ENCODE measurements at places on chromosomes 2 and 18.

GRCh38 chr2:57376985-57377384 is 669.6 kb upstream of the VRK2 start:
- no peaks in the 10 kb centered on the region for H3K36me3 ChIP-seq
- DNase-seq: no peak

DNA sequence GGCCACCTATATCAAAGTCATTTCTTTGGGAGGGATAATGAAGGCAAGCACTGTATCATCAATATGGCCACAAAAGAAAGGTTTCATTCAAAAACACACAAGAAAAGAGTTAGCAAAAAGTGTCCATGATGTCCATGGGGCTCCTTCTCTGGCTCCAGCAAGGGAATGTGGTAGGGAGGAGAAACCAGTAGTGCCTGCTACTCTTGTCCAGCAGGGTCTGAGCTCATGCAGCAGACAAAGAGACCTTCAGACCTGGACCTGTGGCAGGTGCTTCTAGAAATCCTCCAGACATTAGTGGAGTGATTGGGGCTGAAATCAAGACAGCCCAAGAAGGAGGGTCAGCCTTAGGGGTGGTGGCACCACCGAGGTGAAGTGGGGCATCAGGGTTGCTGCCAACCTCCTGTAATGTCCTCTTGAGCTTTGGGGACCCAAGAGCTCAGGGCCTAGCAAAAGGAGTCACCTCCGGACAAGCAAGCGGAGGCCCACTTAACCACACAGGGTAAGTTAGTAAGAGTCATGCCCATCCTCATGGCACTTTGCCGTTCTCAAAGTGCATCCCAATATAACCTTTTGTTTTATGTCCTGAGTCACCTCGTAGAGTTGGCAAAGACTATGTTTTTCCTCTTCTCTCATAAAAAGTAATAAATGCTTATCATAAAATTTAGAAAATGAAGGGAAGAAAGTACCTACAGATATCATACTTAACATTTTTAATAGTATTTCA is 112.6 kb upstream of the YPEL5 start:
- DNase-seq: no peak
- H3K36me3 ChIP-seq: no peaks in the 10 kb centered on the region
- no peaks in the 10 kb centered on the region for H3K27me3 ChIP-seq
- H3K4me1 ChIP-seq: no peaks in the 10 kb centered on the region

DNA sequence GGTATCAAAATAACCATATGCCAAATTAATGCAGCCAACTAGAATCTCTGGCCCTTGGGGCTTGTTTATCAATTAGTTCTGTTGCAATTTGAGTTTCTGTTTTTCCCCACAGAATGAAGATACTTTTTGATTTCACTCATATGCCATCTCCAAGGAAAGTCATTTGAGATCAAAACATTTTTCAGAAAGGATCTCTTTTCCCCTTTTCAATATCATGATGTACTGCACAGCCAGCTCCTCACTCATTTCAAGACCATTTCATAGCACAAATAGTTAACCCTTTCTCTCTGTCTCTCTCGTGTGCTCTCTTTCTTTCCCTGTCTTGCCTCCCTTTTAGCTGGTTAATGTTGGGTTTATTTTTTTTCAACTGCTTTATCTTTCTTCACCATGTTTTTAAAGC is 387.3 kb downstream of the STK39 start:
- no peaks in the 10 kb centered on the region for H3K36me3 ChIP-seq
- H3K4me1 ChIP-seq: peaks cover 6% of the 10 kb centered on the region
- no peak overlapping the region for H3K27ac ChIP-seq
- no peaks in the 10 kb centered on the region for H3K27me3 ChIP-seq
- no peak for DNase-seq

GRCh38 chr2:26541401-26542193 is 63.7 kb upstream of the OTOF start:
- no peak overlapping the region for H3K4me3 ChIP-seq
- no peaks in the 10 kb centered on the region for H3K36me3 ChIP-seq
- no peaks in the 10 kb centered on the region for H3K27me3 ChIP-seq
- peak; percentile 6 for DNase-seq

DNA sequence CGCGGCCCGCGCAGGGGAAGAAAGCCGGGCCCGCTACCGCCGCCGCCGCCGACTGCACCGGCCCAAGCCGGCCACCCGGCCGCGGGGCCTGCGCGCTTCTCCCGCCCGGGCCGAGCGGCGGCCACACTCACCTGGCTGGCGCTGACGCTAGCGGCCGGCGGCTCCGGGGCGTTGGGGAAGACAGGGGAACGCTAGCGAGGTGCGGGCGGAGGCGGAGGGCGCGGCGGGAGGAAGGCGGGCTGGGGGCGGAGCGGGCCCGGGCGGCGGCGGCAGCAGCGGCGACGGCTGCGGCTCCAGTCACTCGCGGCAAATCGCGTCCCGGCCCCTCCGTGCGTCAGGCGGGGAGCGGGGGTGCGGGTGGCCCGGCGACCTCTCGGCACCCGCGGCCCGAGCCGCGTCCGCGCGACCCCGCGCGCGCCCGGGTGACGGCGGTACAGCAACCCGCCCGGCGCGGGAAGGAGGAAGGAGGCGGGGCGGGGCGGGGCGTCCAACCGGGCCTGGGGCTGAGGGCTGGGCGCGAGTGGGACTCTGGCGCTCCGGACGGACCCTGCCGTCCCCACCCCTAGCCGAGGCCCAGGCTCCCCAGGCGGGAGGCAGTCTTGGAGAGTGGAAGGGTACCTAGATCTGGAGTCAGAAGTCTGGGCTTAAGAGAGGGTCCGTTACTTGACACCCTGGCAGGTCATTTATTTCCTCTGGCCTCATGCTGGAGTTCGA is at the start of gene SESTD1:
Gene SESTD1, minus strand, starts transcription at position 465 of the 714 bp plus-strand sequence. CDS start 72,991 bp downstream, outside the sequence.
- no peaks in the 10 kb centered on the region for H3K4me1 ChIP-seq
- DNase-seq: peak; percentile 85
- H3K4me3 ChIP-seq: peak within 1 kb of the TSS; percentile 81
- no peaks in the 10 kb centered on the region for H3K36me3 ChIP-seq

GRCh38 chr2:27489118-27489497 is 435 bp downstream of the IFT172 start:
- peak overlapping the region; percentile 79 for H3K27ac ChIP-seq
- no peak for DNase-seq
- no peaks in the 10 kb centered on the region for H3K36me3 ChIP-seq
- no peaks in the 10 kb centered on the region for H3K27me3 ChIP-seq
- peak overlapping the region; percentile 71 for H3K4me3 ChIP-seq
- no peaks in the 10 kb centered on the region for H3K4me1 ChIP-seq

DNA sequence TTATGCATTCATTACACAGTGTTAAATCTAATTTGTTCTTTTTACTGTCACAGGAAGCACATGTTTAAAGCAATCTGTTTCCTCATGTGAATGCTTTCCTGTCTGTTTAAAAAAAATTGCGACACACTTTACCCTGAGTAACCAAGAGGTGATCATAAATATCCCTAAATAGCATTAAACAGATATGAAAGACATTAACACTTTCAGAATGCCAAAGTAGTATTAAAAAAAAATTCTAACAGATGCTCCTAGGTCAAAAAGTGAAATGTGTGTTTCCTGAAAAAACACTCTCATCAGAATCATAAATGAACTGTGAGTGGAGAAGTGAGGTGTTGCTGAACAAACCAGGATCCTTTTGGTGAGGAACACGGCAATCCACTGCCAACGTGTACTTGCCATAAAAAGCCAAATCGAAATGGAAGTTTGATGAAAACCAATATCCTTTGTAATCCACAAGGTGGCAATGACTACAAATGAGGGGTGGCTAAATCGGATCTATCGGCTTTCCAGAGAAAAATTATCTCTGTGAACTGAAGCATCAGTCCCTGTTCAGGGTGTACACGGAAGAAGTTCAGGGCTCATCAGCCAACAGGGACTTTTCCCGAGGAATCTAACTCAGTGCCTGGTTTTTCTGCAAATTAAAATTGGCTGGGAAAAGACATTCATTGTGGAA is 248.9 kb downstream of the TCF4 start:
- H3K27ac ChIP-seq: peak overlapping the region; percentile 75
- no peak for DNase-seq
- H3K4me3 ChIP-seq: no peak overlapping the region
- H3K4me1 ChIP-seq: peaks cover 12% of the 10 kb centered on the region

- H3K36me3 ChIP-seq: no peaks in the 10 kb centered on the region
- no peak overlapping the region for H3K4me3 ChIP-seq
- no peak overlapping the region for H3K27ac ChIP-seq
- DNase-seq: no peak
Measured at GRCh38 chr2:128405467-128405900, 86.8 kb upstream of the HS6ST1 start.

- H3K27ac ChIP-seq: peak overlapping the region; percentile 71
- peaks cover 16% of the 10 kb centered on the region for H3K4me1 ChIP-seq
- no peaks in the 10 kb centered on the region for H3K27me3 ChIP-seq
- no peak overlapping the region for H3K4me3 ChIP-seq
Measured at GRCh38 chr2:40220177-40220925, 231.5 kb downstream of the SLC8A1 start.

DNA sequence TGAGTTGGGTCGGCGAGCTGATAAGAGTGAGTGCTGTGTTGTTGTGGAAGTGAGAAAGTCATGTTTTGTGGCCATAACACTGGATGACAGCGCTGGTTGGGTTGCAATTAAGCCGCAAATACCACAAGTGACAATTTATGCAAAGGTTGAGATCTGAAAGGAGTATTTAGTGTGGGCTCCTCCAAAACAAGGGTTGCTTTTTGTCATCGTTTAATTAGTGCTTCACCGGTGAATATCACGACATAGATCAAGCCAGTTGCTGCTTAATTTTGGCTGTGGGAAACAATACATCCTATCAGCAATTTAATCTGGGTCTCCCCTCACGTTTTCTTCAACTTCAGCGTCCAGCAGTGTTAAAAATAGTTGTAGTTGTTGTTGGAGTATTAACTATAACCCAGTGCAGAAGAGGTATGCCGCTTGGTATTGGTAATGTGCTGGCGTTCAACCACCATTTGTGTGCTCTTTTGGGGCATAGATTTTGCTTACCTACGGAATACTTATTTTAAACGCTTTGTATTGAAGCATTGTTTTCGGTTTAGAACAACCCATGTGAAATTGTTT is 662 bp downstream of the ACVR2A start:
- peak overlapping the region; percentile 95 for H3K27ac ChIP-seq
- H3K36me3 ChIP-seq: no peaks in the 10 kb centered on the region
- DNase-seq: no peak
- no peaks in the 10 kb centered on the region for H3K27me3 ChIP-seq

DNA sequence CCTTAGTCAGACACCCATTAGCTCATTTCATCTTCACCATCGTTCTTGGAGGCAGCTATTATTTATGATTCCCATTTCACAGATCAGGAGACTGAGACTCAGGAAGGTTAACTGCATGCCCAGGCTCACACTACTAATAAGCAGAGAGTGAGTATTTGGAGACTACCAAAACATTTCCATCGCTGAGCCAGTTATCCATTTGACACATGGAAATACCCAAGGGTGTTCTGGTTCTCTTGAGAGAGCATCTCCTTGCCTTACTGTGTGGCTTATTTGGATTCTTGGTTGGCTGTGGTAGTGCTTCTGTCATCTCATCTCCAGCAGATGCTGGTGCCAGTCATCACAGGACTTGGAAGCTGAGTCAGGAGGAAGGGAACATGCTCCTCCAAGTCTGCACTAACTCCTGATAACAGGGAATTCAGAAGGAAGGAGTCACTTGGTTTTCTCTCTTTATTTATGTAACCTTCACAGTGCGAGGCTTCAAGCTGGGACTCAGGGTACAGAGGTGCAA is 55.2 kb downstream of the RASGRP3 start:
- H3K4me3 ChIP-seq: no peak overlapping the region
- H3K4me1 ChIP-seq: no peaks in the 10 kb centered on the region
- no peaks in the 10 kb centered on the region for H3K36me3 ChIP-seq
- no peak overlapping the region for H3K27ac ChIP-seq
- no peak for DNase-seq

DNA sequence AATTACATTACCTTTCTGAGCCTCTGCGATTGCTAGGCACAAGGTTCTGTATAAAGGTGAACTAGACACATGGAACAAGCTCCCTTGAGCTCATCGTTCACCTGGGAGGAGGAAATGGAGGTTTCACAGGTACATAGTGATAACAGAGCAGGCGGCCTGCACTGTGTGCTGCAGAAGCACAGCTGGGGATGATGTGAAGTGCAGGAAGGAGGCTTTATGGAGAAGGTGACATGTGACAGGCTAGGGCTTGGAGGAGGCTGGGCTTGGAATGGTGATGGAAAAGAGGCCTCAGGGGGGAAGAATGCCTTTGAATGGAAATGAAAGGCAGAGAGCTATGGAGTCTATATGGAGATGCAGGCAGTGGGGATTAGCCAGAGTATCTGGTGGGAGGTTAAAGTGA is 22.9 kb downstream of the MARCHF4 start:
- H3K27me3 ChIP-seq: no peaks in the 10 kb centered on the region
- no peak for DNase-seq
- H3K36me3 ChIP-seq: no peaks in the 10 kb centered on the region
- no peak overlapping the region for H3K27ac ChIP-seq
- no peak overlapping the region for H3K4me3 ChIP-seq
- H3K4me1 ChIP-seq: no peaks in the 10 kb centered on the region

GRCh38 chr18:35491700-35492077 is 6.1 kb downstream of the INO80C start:
- peaks cover 10% of the 10 kb centered on the region for H3K4me1 ChIP-seq
- H3K27me3 ChIP-seq: no peaks in the 10 kb centered on the region
- H3K27ac ChIP-seq: no peak overlapping the region
- no peak for DNase-seq
- no peaks in the 10 kb centered on the region for H3K36me3 ChIP-seq

DNA sequence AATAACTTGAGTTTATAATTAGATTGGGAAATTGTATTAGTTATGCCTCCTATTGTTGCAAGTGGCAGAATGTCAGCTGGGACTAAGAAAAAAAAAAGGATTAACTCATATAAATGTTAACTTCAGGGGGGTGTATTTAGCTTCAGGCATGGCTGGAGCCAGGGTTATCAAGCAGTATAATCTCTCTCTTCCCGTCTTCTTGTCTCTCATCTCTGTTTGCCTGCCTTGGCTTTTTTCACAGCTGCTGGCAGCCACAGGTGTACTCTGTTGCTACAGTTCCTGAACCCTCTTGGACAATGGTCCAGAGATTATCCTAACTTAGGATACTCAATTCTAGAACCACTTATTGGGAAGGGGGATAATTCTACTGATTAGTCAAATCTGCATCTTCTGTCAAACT is 370.7 kb upstream of the MEX3C start:
- no peak overlapping the region for H3K4me3 ChIP-seq
- no peaks in the 10 kb centered on the region for H3K36me3 ChIP-seq
- DNase-seq: no peak
- H3K27ac ChIP-seq: no peak overlapping the region

GRCh38 chr2:174628528-174629169 is 31.0 kb upstream of the WIPF1 start:
- H3K27ac ChIP-seq: no peak overlapping the region
- H3K4me1 ChIP-seq: peaks cover 69% of the 10 kb centered on the region
- no peak overlapping the region for H3K4me3 ChIP-seq
- no peaks in the 10 kb centered on the region for H3K27me3 ChIP-seq
- H3K36me3 ChIP-seq: no peaks in the 10 kb centered on the region
- no peak for DNase-seq

All from sigmoid colon (tissue), 7 donors.